ENCODE measurements at places on chromosomes 2 and 18.
A peak's percentile ranks its signal among the peaks of the same experiment; 100 is the strongest.

- no peak for DNase-seq
Observed at GRCh38 chr2:146642066-146642465, 1202.8 kb upstream of the ACVR2A start.

DNA sequence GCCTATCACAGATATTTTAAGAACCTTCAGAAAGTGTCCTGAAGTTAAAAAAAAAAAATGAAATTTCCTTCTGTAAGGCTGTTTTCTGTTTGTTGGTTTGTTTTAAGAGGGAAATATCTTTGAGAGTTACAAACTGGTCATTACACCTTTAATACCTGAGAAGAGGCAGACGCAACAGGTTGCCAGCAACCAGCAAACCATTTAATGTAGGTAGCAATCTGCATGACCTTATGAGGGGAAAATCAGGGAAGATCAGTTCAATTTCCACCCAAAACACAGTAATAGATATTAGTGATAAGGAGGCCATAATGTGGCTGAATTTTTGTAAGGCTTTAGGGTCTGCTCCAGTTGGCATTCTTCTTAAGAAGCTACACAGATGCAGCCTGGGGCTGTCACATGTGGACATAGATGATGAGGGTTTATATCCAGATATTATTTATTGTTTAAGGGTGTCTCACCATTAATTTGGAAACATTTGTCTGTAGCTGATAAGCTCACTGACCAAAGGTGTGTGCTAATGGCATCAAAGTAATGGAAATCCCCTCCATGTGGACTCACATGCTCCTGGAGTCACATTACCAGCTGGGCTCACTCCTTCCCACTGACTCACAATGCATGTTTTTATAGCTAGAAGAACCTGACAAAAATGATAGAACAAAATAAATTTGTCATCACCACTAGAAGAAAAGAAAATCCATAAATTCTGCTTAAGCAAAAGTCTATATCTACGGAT is 83.5 kb upstream of the DTNA start:
- no peak for DNase-seq

- DNase-seq, result peak; percentile 43
Observed at GRCh38 chr2:11784747-11785610, 38.5 kb downstream of the LPIN1 start.

DNA sequence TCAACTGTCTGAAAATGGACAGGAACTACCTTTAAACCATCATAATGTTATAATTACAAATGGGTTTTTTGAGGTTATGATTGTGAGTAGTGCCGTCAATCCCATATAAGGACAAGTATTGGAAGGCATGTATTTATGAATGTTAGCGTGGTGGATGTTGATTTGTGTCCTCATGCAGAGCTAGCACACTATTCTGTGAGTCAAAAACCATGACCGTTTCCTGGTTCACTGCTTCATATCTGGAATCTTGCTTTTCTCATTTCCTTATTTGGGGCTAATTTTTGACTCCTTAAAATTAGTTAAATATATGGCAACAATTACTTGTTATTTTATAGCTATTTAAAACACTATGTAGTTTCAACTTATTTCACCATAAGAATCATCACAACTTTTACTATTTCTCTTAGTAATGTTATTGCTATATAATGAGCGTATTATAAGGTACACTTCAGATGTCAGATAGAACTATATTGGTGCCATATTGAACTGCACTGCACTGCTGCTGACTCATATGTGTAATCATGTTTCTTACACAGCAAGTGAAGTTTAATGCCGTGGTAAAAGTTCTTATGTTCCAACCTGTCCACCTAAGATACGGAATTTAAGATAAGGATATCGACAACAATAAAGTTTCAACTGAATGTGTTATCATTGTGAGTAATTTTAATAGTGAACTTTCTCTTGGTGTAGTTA is 192.8 kb downstream of the PTGR3 start:
- DNase-seq, result no peak

Data from renal cortex interstitium (tissue), 15 donors.